ENCODE measurements at places on chromosomes 1 and 21. TPM values are rescaled to one million over a fixed set of nuclear protein-coding genes. Genes with fewer than 3 reads are reported as not detected.

BRINP3 gene
- 0.45 TPM for polyA plus RNA-seq

GRCh38 chr1:60825593-60825992 lies 256.8 kb upstream of the NFIA start:
- no peak for DNase-seq

DNA sequence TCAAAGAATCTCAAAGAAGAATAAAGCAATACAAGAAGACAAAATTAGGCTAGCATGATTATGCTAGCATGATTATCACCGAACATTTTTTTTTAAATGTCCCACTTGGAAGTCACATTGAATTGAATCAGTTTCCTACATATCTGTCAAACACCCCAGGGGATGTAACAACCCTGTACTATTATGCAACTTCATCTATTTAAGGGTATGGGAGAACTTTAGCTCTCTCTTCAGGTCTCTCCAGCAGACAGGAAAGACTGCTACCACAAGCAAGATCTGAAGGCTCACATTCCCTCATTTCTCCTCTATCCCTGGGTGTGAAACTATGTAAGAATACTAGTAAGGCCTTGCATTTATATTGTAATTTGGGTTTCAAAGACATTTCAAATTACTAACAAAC lies 52.8 kb downstream of the EDEM3 start:
- no peak for DNase-seq

DNA sequence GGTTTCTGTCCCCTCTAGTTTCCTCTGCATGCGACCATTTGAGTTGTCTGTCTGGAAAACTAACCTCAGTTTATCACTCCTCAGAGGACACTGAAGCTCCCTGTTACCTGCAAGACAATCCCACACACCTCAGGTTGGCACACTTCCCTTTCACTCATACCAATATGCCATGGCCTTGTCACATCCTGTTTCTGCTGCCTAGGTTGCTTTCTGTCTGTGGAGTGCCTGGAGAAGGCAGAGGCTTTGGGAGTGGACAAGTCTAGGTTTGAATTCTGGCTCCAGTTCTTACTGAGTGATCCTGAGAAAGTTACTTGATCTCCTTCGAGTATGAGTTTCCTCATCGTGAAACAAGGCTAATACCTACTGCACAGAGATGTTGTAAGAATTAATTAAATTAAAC lies 171.5 kb upstream of the CACYBP start:
- DNase-seq: no peak

GRCh38 chr1:169896013-169896412 lies 2.3 kb upstream of the SCYL3 start:
- DNase-seq: no peak
